ENCODE measurements at places on chromosomes 3 and 15. TPM values are rescaled to one million over a fixed set of nuclear protein-coding genes. Genes with fewer than 3 reads are reported as not detected.

Gene DISP2
- 0.59 TPM for total RNA-seq

Gene GPR27
- total RNA-seq = 17.7 TPM

DNA sequence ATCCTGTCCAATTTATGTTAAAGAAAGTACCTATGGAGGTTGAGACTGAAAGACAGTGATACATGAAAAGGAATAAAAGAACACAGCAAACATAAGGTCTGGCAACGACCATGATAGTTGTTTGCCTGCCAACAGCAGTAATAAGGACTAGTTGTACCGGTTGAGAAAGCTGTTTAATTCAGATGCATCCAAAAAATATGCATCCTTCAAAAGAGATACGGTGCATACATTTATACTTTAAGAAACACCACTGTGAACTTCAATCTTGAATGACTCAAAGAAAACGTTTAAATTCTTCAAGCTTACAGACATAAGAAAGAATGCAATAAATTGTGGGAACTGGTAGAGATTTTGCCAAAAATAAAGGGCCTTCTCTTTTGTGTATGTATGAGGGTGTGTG, 492.1 kb downstream of the NLGN1 start:
- H3K4me1 ChIP-seq = no peaks in the 10 kb centered on the region
- H3K27ac ChIP-seq = no peak overlapping the region
- no peaks in the 10 kb centered on the region for H3K27me3 ChIP-seq

- H3K4me1 ChIP-seq = no peaks in the 10 kb centered on the region
- H3K27ac ChIP-seq = no peak overlapping the region
- H3K27me3 ChIP-seq = no peaks in the 10 kb centered on the region
- DNase-seq = no peak
- H3K4me3 ChIP-seq = no peak overlapping the region
- H3K36me3 ChIP-seq = no peaks in the 10 kb centered on the region
Observed at GRCh38 chr15:85910834-85911233, 116.1 kb upstream of the KLHL25 start.

DNA sequence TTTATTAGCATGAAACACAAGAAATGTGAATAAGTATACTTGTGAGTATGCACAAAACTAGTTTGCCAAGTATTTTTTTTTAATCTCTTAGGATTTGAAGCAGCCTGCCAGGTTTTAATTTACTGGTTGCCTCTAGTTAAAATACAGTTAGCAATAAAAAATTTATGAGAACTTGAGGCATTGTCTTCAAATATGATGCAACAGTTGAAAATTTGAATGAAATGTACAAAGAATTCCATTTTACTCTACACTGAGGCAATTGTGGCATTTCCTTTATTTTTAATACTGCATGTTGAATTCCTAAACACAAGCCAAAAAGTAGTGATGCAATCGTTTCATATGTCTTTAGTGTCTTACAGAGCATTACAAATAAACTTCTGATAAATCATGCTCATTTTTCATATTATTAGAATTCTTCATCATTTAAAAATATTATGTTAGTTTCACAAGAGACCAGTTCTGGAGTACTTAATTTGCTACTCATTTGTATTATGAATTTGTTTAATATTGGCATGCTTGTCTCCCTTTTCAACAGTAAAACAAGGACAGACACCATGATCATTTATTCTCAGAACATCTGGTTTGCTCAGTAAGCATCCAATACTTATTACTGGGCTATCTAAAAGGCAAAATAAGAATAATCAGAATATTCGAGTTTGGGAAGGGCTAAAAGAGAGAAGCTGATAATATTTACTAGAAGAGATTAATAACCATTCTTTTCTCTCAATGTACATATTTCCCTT, 124.8 kb upstream of the PTX3 start:
- no peak overlapping the region for H3K4me3 ChIP-seq
- H3K27ac ChIP-seq = no peak overlapping the region
- no peak for DNase-seq

GRCh38 chr3:155202626-155203025, 90.9 kb downstream of the STRIT1 start:
- H3K36me3 ChIP-seq = peaks cover 3% of the 10 kb centered on the region
- no peak overlapping the region for H3K4me3 ChIP-seq
- no peak overlapping the region for H3K27ac ChIP-seq
- no peaks in the 10 kb centered on the region for H3K27me3 ChIP-seq

- peaks cover 2% of the 10 kb centered on the region for H3K36me3 ChIP-seq
- H3K4me3 ChIP-seq = no peak overlapping the region
- no peak overlapping the region for H3K27ac ChIP-seq
- DNase-seq = no peak
Observed at GRCh38 chr15:75945953-75946352, 42.3 kb downstream of the FBXO22 start.
